ENCODE measurements at places on chromosomes 5 and 9.

DNA sequence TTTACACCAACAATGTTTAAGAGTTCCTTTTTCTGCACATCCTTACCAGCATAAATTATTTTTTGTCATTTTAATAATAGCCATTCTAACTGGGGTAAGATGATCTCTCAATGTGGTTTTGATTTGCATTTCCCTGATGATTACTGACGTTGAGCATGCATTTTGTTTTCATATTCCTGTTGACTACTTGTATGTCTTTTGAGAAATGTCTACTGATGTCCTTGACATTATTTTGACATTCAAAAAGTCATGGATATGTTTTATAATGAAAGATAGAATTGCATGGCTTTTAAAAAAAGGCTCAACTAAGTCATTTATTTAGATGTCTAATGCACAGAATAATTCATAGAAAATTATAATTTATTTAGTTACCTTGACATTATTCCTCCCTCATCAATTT, 381.6 kb upstream of the C9orf72 start:
- DNase-seq: no peak

GRCh38 chr9:131503626-131504465, 1.1 kb downstream of the POMT1 start:
- DNase-seq: no peak

- DNase-seq: no peak
These were observed 24.4 kb upstream of the ANXA6 start for GRCh38 chr5:151181818-151182523.

- DNase-seq: no peak
These were observed 69.6 kb upstream of the PJA2 start for GRCh38 chr5:109479260-109479860.

GRCh38 chr5:141780952-141781781, 97.0 kb downstream of the PCDH1 start:
- no peak for DNase-seq

GRCh38 chr5:149264439-149265067, 7.1 kb upstream of the AFAP1L1 start:
- DNase-seq: no peak

GRCh38 chr9:126438741-126439401, 112.2 kb downstream of the MVB12B start:
- no peak for DNase-seq

GRCh38 chr9:34547960-34548611, 25.3 kb upstream of the ENHO start:
- DNase-seq: peak; percentile 51

DNA sequence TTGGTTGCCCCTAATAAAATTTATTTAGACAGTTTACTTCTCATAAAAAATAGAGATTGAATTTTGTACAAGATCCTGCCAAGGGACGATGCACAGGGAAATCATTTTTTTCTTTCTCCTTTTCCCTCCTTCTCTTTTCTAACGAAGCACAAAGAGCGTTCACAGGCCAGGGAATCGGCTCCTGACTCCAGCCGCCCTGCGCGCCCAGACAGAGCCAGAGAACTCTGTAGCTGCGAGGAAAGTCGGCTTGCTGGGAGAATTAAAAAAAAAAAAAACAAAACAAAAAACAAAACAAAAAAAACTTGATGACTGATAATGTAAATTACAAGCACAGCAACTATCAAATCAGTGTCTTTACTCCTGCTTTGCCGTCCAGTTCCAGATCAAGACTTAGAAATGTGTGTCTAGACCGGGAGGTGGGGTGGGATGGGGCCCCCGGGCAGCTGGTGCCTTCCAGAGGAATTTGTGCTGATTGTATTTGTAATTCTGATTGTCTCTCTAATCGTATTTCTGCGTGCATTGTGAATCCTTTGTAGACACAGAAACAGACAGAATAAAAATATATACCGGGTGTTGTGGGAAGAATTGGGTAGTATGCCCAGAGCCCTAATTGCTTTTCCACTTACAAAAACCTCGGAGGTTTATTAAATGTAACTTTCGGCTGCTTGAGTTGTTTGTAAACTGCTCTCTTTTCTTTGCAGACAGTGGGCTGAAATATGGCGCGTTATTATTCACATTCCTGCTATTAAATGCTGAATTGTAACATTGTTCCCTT, 3.6 kb upstream of the OTP start:
- no peak for DNase-seq

GRCh38 chr5:144142139-144142823, 28.2 kb downstream of the YIPF5 start:
- peak; percentile 22 for DNase-seq

DNA sequence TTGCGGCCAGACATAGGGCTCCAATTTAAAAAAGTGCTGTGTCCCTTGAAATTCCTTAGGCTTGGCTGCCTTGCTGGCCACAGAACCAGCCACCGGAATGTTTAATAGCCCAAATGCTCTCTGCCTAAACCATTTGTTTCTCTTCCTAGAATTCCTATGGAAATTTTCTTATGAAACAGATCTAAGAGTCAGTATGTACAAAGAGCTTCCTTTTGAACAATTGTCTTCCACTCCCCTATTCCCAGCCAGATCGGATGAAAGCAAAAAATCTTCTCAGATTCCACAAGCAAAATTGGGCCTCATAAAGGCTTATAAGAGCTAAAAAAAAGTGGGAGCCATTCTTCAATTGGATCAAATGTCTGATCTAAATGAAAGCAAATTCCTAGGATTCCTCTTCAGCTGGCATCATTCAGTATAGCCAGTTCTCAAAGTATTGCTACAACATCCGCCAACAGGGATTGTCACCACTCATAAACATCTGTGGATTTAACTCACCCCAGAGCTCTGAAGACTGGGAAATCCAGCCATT, 104.3 kb downstream of the CEMIP2 start:
- DNase-seq: no peak

GRCh38 chr9:136275655-136276429, 28.1 kb downstream of the CCDC187 start:
- DNase-seq: no peak

DNA sequence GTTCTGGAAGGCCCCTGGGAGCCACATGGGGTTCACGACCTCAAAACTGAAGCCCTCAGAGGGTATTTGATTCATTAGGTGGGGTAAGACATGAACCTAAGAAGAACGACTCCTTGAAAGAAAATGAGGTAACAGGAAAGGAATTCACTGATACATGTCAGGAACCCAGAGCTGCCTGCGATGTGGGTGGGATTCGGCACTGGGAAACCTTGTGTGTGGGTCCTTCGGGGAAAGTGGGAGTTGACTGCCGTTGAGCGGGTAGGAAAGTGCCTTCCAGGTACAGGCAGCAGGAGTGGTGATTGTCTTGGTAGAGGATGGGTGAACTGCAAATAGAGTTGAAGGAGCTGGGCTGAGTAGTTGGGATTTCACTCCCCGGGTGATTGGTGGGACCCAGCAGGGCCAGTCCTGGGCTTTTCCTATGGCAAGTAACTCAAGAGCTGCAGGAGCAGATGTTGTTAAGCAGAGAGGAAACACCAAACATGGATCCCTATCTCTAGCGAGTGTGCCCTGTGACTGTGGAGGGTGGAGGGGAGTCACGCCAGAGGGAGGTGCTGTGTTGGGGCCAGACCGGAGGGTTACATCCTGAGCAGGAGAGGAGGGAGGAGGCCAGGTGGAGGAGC, 30.8 kb downstream of the ANKRD33B start:
- peak; percentile 30 for DNase-seq

DNA sequence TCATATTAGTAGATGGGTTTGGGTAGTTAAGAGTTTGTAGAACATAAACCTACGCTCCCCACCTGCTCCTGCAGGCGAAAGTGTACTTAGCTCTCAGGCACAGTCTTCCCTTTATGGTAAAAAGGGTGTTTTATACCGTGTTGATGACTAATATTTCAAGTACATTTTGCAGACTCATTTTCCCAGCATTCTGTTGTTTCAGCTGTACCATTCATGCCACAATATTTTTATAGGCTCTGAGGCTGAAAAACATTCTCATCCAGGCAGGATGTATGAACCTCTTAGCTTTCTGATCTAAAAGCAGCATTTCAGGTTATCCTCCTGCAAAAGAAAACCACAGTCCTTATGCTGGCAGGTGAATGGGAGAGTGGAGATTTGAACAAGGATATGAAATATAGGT, 231.4 kb downstream of the NR2F1-AS1 start:
- DNase-seq: peak; percentile 72

DNA sequence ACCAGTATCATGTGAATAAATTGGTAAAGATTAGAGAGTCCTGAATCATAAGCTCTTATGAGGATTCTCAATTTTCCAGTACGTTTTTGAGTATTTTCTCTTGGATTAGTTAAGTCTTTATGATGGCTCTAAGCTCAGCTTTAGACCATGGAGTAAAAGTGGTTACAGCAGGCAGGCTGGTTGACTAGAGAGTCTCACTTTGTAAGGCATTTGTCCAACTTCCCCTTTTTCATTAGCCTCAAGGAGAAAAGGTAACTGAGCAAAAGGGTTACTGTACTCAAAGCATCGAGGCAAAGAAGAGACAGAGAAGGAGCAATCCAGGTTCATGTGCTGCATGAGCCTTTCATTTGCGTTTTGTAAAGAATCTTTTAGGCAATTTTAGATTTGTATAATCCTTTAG, 8.5 kb downstream of the NOP16 start:
- DNase-seq: no peak

DNA sequence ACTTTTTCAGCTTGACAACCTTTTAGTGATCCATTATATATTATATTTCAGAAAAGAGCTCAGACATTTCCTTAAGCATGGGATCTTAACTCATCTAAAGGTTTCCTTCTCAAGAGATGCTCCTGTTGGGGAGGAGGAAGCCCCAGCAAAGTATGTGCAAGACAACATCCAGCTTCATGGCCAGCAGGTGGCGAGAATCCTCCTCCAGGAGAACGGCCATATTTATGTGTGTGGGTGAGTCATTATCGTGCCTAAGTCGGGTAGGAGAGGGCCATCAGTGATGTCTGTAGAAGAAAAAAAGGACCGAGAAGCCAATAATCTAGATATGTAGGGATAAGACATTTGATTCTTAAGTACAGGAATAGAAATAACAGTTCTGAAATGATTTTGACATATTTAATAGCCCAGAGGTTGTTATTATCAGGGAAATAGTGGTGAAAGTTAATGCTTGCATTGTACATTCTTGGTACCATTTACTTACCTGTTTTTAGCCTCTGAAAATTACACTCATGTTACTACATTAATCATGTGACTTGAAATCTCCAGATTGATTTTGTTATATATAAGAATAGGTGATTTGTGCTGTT, 28.2 kb downstream of the MTRR start:
- DNase-seq: peak; percentile 79

GRCh38 chr9:107237873-107238272, 45.2 kb upstream of the RAD23B start:
- DNase-seq: no peak

- DNase-seq: no peak
These were observed 66.6 kb upstream of the ECM2 start for GRCh38 chr9:92602413-92602812.

GRCh38 chr5:66511491-66511890, 84.7 kb upstream of the MAST4 start:
- DNase-seq: no peak

- DNase-seq: no peak
These were observed 81.2 kb downstream of the ARSB start for GRCh38 chr5:78903861-78904260.

DNA sequence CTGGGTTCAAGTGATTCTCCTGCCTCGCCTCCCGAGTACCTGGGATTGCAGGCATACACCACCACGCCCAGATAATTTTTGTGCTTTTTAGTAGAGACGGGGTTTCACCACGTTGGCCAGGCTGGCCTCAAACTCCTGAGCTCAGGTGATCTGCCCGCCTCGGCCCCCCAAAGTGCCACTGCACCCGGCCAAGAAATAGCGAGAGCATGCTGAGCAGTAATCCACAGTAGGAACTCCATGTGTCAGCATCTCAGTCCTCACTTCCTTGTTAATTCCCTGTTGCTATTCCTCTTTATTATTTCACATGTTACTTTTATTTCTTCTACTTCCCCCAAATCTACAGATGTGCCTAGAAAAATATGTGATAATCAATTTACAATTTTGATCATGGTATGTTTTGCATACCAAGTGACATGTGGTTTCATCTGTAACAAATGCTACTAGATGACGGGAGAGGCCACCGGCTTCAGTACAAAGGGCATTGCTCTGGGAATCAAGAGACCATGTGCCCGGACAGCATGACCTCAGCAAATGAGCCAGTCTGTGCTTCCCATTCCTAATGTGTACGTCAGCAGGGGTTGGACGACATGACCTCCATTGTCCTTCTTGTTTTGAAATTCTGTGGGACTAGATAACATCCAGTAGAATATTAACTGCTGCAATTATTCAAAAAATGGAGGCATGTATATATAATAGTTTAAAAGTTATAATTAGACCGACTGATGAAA, 61.6 kb downstream of the FNBP1 start:
- DNase-seq: peak; percentile 92

DNA sequence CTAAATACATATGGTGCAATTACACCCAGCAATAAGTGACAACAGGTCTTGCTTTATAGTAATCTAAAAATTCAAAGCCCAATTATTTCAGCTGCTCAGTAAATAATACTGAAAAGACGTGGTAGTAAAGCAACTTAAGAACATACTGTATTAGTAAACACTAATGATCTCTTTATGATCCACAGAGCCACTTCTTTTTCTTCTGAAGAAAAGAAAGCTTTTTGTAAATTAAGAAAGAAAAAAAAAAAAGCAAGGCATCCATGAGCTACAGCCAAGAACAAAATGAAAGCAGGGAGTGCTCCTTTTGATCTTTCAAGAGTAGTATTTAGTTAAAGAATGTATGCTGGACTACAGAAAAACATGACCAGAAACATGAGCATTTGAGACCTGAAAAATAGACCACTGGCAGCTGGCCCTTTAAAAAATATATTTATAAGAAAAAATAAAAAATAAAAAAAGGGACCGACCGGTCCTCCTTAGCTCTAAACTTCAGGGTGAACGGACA, 348.7 kb downstream of the GLIS3 start:
- no peak for DNase-seq

- no peak for DNase-seq
These were observed 1094.9 kb upstream of the C9orf72 start for GRCh38 chr9:28668158-28668557.

- no peak for DNase-seq
These were observed 15.0 kb downstream of the C9orf72 start for GRCh38 chr9:27558307-27558706.

DNA sequence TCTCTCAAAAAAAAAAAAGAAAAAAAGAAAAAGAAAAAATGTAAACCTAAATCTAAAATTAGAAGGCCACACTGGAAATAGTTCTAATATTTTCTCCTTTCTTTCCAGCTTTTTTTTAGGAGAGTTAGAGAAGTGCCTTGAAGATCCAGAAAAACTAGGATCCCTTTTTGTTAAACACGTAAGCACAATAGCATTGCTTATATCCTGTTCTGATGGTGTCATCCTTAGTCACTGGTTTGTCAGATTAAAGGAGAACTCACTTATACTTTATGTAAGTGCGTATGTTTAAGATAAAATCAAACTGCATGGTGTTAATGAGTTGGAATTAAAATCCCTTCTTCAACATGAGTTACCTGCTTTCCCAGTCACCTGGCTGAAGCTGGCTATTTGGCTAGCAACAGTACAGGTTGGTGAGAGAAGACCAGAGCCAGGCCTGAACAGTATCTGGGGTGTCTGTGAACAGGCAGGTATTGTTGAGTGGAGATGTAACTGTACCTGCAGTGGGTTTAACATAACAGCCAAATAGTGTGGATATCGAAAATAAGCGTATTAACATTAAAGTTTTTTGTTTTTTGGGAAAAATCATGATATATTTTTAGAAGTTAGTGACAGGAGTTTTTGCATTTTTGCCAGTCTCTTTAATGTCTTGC, 104.7 kb upstream of the OTULINL start:
- no peak for DNase-seq

- no peak for DNase-seq
These were observed 88.6 kb downstream of the LMX1B start for GRCh38 chr9:126702151-126703001.

Measured in brain microvascular endothelial cell (primary cell).